ENCODE measurements at places on chromosomes 1 and 21. TPM values are rescaled to one million over a fixed set of nuclear protein-coding genes. Genes with fewer than 3 reads are reported as not detected.
A peak's percentile ranks its signal among the peaks of the same experiment; 100 is the strongest.

MMEL1 gene
- not detected for total RNA-seq

SPATA45 gene
- total RNA-seq: not detected

GPR137B gene
- 8.6 TPM for total RNA-seq

PTCH2 gene
- 1.9 TPM for total RNA-seq

CYP4A22 gene
- total RNA-seq: not detected

DNAJC6 gene
- 1.6 TPM for total RNA-seq

DNA sequence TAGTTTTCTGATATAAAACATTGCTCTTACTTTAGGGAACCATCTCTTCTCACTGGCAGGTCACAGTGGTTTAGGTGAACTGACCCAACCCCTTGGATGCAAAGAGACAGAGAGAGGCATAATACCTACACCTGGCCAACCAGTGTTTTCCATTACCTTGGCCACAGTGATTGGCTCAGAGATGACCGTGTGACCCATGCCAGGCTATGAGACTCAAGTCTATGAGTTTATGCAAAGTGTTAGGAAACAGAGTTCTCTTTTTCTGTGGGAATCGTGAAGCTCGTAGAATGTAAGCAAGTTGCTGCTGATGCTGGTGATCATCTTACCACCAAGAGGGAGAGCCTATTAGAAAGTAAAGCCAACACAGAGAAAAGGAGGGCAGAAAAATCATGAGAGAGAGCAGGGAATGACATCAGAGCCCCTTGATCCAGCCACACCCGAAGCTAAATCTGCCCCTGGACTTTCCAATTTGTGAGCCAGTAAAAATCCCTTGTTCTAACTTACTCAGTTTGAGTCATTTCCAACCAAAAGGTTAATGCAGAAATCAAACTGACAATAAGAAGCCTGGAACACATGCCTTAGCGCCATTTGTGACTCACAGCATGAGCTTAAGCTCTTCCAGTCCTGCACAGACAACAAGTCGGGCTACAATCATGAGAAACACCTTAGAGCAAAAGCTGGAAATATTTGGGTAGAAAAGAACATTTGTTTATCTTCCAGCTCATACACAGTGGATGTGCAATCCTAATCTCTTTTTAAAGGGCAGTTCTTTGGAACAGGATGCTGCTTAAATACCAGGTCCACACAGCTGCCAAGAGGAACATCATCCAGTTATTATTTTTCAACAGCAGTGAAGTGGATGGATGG, 81.3 kb upstream of the KAZN start:
- H3K27me3 ChIP-seq: peaks cover 27% of the 10 kb centered on the region
- DNase-seq: no peak
- no peaks in the 10 kb centered on the region for H3K4me1 ChIP-seq
- H3K36me3 ChIP-seq: no peaks in the 10 kb centered on the region
- no peak overlapping the region for H3K4me3 ChIP-seq

DNA sequence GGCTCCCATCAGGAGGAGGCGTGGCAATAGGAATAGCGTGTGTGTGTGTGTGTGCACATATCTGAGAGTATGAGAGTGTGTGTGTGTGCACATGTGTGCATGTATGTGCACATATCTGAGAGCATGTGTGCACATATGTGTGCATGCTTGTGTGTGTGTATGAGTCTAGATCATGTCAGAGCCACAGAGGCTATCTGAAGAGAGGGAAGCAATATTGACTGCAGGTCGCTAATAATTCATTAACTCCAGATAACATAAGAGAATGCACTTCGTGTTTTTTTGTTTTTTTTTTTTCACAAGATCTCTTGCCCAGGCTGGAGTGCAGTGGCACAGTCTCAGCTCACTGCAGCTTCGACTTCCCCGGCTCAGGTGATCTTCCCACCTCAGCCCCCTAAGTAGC, 4.7 kb upstream of the SLC45A1 start:
- H3K27ac ChIP-seq: no peak overlapping the region
- H3K36me3 ChIP-seq: no peaks in the 10 kb centered on the region
- no peak for DNase-seq
- H3K27me3 ChIP-seq: peaks cover 25% of the 10 kb centered on the region
- H3K4me1 ChIP-seq: peaks cover 4% of the 10 kb centered on the region
- H3K4me3 ChIP-seq: no peak overlapping the region

DNA sequence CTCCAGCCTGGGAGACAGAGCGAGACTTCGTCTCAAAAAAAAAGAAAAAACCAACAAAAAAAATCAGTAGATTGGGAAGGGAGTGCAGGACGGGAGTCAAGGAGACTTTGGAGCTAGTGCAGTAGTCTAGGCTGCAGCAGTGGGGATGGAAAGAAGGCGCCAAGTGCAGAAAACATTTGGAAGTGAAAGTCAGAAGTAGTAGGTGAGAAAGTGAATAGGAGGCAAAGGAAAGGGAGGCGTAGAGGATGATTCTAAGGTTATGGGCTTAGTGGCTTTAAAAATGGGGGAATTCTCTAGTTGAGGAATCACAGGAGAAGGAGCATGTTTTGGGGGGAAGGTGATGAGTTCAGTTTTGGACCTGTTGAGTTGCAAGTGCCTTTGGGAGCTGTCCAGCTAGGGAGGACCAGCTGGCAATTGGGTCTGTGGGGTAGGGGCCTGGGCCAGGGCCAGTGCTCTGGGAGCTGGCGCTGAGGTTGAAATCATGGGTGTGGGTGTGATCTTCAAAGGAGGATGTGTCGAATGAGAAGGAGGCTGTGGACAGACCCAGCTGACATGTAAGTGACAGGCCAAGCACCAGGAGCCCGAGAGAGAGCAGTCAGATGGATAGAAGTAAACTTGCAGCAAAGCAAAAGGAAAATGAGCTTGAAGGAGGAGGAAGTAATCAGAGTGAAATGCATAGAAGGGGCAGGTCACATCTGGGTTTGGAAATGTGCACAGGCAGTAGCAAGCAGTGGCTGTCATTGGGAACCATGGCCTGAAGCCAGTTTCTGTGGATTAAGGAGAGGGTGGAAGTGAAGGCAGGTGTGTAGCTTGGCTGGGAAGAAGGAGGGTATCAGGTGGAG, 15.8 kb downstream of the TMCC2 start:
- H3K4me1 ChIP-seq: peaks cover 8% of the 10 kb centered on the region
- H3K27me3 ChIP-seq: peaks cover 4% of the 10 kb centered on the region
- H3K36me3 ChIP-seq: no peaks in the 10 kb centered on the region
- no peak overlapping the region for H3K4me3 ChIP-seq

DNA sequence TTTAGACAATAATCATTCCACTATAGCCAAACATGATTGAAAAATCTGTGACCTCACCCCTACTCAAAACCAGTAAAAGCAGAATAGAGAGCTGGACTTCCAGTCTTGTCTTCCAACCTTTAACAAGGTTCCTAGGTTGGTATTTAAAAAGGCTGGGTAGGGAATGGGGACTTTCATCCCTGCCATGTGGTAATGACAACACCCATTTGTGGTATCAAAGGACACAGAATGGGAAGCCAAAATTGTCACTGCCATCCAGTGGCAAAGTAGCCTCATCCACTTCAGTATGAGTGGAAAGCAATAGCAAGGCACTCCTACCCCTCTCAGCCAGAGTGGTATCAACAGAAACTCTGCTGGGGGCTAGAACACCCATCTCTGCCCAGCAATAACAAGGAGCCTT, 33.9 kb downstream of the UCHL5 start:
- DNase-seq: no peak
- H3K36me3 ChIP-seq: peaks cover 5% of the 10 kb centered on the region
- peaks cover 3% of the 10 kb centered on the region for H3K4me1 ChIP-seq
- H3K27ac ChIP-seq: no peak overlapping the region
- no peak overlapping the region for H3K4me3 ChIP-seq

DNA sequence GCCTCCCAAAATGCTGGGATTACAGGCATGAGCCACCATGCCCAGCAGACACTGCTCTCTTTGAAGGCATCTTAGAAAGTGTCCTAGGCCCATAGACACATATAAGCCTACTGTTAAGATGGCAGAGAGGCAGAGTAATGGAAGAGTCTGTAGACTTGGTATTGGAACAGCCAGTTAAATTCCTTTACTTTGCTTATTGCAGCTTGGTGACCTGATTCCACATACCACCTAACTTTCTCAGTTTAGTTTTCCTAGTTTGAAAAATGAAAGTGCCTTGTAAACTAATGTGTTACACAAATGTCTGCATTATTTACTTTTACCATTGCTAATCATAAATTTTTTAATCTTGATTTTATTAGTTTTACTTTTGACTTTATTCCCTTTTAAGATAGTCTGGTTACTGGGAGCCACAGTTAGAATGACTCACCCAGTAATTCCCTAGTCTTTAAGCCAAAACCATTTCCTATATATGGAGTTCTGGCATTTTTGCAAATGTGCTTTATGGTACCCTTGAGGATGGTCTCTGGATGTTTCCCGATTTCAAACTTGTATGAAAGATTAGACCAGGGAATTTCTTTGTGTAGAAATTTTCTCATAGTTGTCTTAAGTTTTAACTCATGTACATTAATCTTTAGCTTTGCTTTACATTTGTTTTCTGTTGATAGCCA, 6.4 kb downstream of the SMAP2 start:
- peaks cover 17% of the 10 kb centered on the region for H3K36me3 ChIP-seq
- H3K4me3 ChIP-seq: peak overlapping the region; percentile 88
- H3K27me3 ChIP-seq: no peaks in the 10 kb centered on the region
- peaks cover 59% of the 10 kb centered on the region for H3K4me1 ChIP-seq
- no peak for DNase-seq

- peaks cover 14% of the 10 kb centered on the region for H3K27me3 ChIP-seq
- DNase-seq: no peak
- no peaks in the 10 kb centered on the region for H3K36me3 ChIP-seq
- H3K27ac ChIP-seq: no peak overlapping the region
- H3K4me1 ChIP-seq: no peaks in the 10 kb centered on the region
- no peak overlapping the region for H3K4me3 ChIP-seq
Measured at GRCh38 chr21:38531591-38531990, 33.3 kb upstream of the ERG start.

DNA sequence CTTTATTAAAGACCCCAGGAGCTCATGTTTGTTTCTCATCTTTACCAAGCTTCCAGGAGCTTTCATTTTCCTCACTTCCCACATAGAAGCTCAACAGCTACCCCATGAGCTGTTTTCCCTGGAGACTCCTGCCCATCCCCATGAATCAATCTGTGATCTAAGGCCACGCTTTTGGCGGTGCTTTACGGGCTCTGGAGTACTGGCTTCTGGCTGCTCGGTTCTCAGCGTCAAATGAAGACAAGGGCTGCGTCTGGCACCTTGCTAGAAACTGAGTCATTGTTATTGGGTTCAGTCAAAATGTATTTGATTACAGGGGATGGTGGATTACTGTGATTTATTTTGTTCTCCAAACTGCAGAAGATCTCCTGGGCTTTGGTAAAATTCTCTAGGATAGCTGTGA, 39.9 kb downstream of the ACP6 start:
- no peak overlapping the region for H3K27ac ChIP-seq
- DNase-seq: no peak
- no peaks in the 10 kb centered on the region for H3K27me3 ChIP-seq
- no peak overlapping the region for H3K4me3 ChIP-seq

DNA sequence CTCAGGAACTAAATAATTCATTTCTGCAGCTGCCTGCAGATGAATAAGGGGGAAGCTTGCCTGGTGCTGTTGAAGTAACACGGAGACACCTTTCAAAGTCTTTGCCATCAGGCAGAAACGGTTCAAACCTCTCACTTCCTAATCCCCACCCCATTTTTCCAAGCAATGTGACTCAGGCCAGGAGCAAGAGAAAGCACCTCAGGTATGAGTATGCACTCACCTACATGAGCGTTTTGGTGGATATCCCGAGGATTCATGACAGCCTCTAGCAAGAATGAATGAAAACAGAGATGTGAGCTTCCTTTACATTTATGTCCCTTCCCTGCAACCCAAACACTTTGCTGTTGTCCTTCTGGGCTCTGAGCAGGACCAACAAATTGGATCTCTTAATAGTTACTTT, 63.4 kb upstream of the LAX1 start:
- peaks cover 30% of the 10 kb centered on the region for H3K4me1 ChIP-seq
- H3K27ac ChIP-seq: peak overlapping the region; percentile 82
- DNase-seq: no peak
- H3K36me3 ChIP-seq: peaks cover 28% of the 10 kb centered on the region
- H3K4me3 ChIP-seq: no peak overlapping the region
- no peaks in the 10 kb centered on the region for H3K27me3 ChIP-seq

GRCh38 chr1:229905031-229905545, 161.9 kb upstream of the GALNT2 start:
- peaks cover 61% of the 10 kb centered on the region for H3K27me3 ChIP-seq
- no peak overlapping the region for H3K27ac ChIP-seq
- no peak overlapping the region for H3K4me3 ChIP-seq

- no peaks in the 10 kb centered on the region for H3K4me1 ChIP-seq
- no peak overlapping the region for H3K27ac ChIP-seq
- peaks cover 7% of the 10 kb centered on the region for H3K36me3 ChIP-seq
- DNase-seq: no peak
- no peak overlapping the region for H3K4me3 ChIP-seq
Measured at GRCh38 chr1:97368296-97368695, 552.5 kb downstream of the DPYD start.

DNA sequence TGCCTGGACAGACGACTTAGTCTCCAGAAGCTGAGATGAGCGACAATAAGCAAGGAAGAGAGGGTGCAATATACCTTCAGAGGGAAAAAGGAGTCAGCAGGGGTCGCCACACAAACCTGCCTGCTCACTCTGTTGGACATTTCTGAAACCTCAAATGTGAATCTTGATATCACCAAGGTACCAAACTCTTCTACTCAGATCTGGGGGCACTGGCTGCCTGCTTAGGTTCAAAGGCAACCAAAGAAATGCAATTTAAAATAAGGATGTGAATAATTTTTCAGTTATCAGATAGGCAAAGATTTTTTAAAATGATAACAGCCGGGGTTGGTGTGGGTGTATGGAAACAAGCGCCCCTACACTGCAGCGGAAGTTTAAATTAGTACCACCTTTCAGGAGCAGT, 164.2 kb downstream of the HIVEP3 start:
- peaks cover 36% of the 10 kb centered on the region for H3K4me1 ChIP-seq
- DNase-seq: no peak
- H3K4me3 ChIP-seq: no peak overlapping the region
- H3K36me3 ChIP-seq: no peaks in the 10 kb centered on the region

DNA sequence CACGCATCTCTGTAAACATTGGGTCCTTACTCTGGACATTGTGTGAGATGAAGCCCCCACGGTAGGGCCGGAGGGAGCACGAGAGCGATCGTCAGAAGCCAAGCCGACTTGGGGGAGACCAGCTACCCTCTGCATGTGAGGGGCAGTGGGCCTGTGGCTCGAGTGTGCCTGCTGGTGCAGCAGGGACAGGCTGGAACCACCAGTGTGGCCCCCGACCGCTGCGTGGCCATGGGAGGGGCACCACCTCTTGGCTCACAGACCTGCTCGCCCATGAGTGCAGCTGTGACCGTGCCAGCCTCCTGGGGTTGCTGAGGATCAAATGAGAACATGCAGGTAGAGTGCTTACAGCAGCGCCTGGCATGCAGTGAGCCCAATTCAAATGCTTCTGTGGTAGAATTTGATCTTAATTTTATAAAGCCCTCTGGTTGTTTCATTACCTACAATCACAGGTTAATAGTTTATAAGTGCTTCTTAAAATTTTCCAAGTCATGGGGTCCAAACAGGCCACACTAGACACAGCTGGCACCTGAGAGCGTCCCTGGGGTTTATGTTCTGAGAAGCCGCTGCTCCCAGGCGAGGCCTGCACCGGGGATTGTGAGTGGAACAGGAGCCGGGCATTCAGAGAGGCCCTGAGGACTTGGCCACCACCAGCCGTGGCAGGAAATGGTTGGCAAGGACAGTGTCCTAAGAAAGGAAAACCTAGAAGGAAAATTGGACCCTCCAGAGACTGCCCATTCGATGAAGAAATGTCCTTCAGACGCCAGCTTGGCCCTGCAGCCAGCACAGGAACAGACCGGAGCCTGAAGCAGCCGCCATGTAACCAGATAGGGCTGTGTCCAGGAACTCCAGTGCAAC, 22.6 kb upstream of the ADARB1 start:
- H3K4me3 ChIP-seq: no peak overlapping the region
- H3K27ac ChIP-seq: no peak overlapping the region
- H3K4me1 ChIP-seq: no peaks in the 10 kb centered on the region
- H3K36me3 ChIP-seq: peaks cover 6% of the 10 kb centered on the region
- peaks cover 22% of the 10 kb centered on the region for H3K27me3 ChIP-seq
